Stromal cell of bone marrow (primary cell): ENCODE measurements at places on chromosomes 12 and 14.

DNA sequence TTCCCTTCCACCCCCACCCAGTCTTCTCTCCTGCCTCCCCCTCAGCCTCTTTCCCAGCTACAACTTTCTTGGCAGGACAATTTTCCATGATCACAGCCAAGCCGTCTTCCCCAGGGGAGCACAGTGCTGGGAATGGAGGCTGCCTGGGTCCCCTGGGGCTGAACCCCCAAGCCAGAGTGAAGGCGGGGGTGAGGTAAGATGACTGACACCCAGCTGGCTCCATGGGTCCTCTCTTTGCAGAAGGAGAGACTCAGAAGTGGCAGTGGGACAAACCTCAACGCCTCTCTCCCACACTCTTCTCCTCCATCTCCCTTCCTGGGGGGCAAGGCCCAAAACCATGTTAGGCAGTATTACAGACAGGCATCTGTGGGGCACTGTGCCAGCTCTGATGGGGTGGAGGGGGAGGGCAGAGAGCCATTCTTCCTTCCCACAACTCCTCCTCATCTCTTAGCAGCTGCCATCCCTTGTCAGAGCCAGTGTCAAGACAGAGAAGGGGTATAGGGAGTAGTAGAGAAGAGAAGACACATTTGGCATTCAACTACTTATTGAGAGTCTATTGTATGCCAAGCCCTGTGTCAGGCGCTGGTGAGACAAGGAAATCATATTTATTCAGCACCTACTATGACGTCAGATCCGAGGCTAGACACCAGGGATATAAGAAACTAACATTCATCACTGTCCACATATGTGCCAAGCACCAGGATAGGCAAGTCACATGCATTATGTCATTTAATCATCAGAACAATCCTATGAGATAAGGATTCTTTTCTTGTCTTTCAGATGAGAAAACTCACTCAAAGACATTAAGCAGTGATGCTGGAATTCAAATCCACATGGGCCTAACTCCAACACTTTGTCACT is 3.6 kb downstream of the ITGA7 start:
- no peak for DNase-seq

DNA sequence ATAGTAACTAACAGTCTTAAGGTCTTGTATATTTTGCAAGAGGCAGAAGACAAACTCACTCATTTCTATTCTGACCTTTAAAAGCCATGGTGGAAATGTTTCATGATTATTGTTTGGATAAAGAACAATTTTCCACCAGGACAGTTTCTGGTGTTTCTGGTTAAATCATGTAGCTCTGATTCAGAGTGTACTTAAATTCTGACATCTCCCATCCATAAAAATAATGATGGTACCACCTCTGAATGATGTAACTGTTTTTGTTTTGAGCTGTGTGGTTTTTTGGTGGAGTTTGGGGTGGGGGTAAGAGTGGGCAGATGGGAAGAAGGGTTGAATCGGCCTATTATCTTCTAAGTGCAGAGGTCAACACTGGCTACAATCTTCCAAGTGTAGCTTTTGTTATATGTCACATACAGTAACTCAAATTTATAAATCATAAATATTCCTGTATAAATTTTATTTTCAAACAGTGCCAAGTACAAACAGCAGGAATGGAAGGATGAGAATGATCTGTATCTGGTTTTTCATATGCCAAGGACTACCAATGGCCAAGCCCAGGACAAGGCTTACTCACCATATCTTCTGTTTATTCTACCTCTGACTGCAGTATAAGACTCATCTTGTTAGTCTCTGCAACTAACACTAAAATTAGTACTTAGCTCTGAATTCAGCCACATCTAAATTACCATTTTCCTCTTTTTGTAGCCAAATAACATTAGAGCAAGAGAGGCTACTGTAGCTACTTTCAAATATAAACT is 108.7 kb downstream of the BCAT1 start:
- peak; percentile 70 for DNase-seq

- no peak for DNase-seq
These were observed 917.0 kb downstream of the LRFN5 start for GRCh38 chr14:42523666-42524065.

GRCh38 chr12:23810329-23810902 is 139.1 kb downstream of the SOX5 start:
- no peak for DNase-seq

GRCh38 chr12:6059860-6060565 is 64.5 kb downstream of the VWF start:
- no peak for DNase-seq
